CD4-positive, alpha-beta T cell treated with Interleukin-21 for 1 hour (primary cell): ENCODE measurements at places on chromosomes 1 and 21.

- no peak for DNase-seq
Measured at GRCh38 chr1:94022471-94023189, 98.3 kb downstream of the ABCA4 start.

GRCh38 chr1:231806623-231807495 is 180.3 kb downstream of the DISC1 start:
- DNase-seq = peak; percentile 18

- DNase-seq = no peak
Measured at GRCh38 chr1:59477286-59477685, 180.4 kb downstream of the FGGY start.

DNA sequence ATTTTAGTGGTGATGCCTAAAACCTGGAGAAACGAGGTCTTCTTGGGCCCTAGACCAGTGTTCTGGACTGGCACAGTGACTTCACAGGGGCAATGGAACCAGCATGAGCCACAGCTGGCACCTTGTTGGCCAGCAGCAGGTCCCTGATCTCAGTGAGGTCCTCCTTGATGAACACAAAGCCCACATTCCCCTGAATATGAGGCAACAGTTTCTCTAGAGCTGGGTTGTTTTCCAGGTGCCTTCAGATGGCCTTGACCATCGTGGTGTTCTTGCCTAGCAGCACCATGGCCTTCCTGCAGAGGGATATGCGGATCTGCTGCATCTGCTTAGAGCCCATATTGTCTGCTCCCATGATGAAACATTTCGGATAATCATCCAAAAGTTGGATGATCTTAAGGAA is 44.9 kb upstream of the RAB3GAP2 start:
- DNase-seq = no peak

DNA sequence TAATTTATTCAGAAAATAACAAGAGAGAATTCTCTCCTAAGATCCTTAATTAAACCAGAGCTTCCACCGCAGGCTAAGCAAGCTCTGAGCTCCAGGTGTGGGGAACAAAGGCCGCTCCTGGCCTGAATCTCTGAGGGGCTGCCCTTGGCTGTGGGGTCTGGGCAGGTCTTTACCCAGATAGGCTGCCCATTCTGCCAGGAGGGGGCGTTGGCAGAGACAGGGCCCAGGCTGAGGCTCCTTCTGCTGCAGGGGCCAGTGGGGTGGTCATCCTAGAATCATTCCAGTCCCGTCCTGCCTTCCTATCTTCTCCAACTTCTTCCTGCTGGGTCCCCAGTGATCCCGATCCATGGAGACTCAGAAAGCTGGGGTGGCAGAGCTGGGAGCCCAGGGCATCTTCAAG is 82.9 kb upstream of the POU3F1 start:
- no peak for DNase-seq

DNA sequence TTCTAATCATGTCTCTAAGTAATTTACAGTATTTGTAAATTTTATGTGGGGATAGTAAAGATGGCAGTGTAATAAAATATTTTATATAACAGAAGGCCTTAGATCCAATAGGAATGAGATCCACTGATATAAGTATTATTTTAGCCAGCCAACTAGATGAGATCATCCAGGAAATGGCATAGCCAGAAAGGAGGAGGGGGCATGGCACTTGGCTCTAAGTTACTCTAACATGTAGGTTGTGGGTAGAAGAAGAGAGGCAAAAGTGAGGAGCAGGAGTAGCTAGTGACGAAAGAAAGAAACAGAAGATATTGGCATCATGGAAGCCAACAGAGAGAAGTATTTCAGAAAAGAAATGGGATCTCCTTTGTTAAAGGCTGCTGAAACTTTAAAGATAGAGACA is 426.1 kb downstream of the PTPRC start:
- no peak for DNase-seq

DNA sequence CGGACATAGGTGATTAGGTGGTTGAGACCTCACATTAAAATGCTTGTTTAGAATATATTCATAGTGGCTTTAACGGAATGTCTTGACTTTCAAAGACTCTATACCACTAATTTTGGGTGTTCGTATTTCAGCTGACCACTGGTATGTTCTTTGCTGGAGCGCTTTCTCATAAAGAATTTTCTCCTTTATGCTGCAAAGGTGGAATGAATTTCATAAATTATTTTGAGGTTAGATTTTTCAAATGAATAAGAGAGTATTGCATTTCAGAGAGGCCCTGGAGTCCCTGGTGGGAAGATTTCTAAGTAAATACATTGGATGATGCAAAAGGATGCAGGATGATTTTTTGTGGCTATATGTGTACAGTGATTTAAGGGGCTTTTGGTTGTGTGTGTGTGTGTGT is 55.8 kb downstream of the HUNK start:
- no peak for DNase-seq

DNA sequence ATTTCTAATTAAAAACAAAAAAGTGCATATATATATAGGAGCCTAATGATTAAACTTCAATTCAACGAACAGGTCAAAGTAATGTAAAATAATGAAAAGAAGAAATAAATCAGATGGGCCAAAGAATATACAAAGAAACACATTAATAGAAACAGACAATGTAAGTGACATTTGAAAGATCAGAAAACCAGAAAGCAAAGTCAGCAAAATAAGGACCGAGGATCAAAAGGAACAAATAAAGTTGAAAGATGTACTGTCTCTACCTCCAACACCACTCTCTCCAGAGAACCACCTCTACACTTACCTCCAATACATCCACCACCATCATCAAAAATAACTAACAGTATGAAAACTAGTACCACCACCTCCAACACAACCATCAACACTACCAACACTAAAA is 1226.3 kb upstream of the NCAM2 start:
- no peak for DNase-seq

GRCh38 chr1:14263225-14263624 is 335.3 kb upstream of the KAZN start:
- DNase-seq = no peak

GRCh38 chr1:30373471-30374399 is 349.6 kb downstream of the MATN1 start:
- no peak for DNase-seq

DNA sequence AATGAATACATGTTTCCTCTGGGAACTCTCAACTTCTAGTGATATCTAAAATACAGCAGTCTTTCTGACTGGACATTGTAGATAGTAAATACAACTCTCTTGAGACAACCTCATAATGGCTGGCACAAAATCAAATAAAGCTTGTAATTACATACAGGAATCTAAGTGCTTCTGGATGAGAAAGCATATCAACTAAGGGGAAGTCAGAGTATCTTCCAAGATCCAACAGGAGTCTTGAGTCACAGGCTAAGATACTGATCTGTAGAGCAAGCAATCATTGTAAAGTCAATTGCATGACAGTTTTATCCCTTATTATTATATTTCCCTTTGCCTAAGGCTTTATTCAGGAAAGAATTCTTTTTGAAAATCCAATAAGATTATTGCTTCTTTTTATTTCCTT is 249.9 kb downstream of the LRRIQ3 start:
- no peak for DNase-seq

DNA sequence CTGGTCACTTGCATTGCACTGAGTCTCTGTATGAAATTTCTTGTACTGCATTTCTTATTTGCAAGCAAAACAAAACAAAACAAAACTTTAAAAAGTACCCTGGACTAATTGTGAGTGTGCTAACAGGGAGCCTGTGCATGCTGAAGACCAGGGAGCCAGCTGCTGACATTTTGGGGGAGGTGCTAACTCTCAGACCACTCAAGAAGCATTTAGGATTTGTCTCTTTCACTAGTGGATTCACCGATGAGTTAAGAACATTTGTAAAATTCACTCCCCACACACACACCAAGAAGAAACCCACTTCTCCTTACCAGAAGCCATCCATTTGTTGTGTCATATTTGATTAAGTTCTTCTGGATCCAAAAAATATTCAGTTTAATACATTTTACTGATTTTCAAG is 95.7 kb upstream of the C1orf105 start:
- DNase-seq = no peak

DNA sequence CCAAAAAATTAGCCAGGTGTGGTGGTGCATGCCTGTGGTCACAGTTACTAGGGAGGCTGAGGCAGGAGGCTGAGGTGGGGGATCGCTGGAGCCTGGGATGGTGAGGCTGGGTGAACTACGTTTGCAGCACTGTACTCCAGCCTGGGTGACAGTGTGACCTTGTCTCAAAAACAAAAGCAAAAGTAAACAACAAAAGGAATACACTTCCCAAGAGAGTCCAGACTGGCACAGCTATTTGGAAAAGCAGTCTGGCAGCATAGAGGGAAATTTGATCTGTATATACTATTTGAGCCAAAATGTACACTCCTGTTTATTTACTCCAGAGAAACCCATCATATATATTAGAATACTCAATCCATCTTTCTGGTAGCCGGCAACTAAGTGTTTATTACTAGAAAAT is 107.0 kb upstream of the HMCN1 start:
- DNase-seq = no peak

DNA sequence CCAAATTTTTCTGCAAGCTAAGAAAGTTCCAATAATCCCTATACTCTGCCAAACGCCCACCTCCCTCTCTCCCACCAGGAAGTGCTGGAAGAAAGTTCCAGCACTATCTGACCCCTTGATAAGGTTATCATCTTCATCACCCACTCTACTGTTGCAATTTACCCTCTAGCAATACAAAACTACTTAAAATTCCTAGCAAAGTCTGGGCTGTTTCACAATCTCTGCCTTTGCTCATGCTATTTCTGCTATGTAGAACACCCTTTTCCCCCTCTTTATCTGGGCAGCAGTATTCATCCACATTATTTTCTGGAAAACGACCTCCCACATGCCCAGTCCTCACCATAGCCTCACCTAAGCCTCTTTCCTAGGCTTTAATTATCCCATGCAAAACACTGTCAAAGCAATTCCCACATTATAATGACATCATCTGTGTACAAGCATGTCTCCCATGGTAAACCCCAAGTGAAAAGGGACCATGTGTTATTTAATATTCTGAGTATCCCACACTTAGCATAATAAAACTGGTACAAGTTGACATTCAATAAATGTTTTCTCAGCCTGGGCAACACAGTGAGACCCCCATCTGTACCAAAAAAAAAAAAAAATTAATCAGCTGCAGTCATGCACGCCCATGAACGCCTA is 12.0 kb downstream of the F11R start:
- DNase-seq = no peak

GRCh38 chr1:82783044-82783443 is 982.3 kb downstream of the ADGRL2 start:
- no peak for DNase-seq

- no peak for DNase-seq
Measured at GRCh38 chr1:63829349-63830327, 55.8 kb downstream of the ROR1 start.

- peak; percentile 11 for DNase-seq
Measured at GRCh38 chr1:36160388-36160948, 4.5 kb downstream of the MAP7D1 start.

DNA sequence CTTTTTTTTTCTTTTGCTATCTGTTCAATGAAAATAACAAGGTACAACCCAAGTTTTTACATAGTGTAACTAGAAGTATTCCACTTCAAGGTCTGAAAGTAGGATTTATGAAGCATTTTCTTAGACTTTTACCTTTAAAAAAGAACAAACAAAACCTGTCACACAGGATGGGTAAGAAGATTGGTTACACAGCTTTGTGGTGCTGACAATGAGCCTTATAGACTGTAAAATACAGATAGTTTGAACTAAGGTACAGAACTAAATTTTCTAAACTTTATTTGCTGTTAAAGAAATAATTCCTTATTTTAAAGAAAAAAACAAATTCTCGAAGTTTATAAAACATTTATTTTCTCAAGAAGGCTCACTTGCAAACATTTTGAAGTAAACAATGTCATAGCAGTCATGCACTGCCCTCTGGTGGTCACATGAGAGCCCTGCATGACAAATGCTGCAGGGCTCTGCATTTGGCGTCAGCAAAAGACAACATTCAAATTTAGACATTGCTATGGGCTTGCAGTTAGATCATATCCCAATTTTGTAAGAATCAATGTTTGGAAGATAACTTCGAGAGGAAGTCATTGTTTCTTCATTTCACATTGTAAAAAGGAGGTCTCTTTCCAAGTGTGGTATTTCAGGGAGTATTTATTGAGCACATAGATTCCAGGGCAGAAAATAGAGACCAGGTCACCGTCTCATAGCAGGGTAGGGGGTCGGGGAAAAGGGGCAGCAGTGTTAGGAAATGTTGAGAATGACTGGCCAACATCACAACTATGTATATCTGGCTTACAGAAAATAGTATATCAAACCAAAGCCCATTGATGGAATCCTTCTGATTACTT is 115.3 kb upstream of the FMN2 start:
- peak; percentile 38 for DNase-seq

DNA sequence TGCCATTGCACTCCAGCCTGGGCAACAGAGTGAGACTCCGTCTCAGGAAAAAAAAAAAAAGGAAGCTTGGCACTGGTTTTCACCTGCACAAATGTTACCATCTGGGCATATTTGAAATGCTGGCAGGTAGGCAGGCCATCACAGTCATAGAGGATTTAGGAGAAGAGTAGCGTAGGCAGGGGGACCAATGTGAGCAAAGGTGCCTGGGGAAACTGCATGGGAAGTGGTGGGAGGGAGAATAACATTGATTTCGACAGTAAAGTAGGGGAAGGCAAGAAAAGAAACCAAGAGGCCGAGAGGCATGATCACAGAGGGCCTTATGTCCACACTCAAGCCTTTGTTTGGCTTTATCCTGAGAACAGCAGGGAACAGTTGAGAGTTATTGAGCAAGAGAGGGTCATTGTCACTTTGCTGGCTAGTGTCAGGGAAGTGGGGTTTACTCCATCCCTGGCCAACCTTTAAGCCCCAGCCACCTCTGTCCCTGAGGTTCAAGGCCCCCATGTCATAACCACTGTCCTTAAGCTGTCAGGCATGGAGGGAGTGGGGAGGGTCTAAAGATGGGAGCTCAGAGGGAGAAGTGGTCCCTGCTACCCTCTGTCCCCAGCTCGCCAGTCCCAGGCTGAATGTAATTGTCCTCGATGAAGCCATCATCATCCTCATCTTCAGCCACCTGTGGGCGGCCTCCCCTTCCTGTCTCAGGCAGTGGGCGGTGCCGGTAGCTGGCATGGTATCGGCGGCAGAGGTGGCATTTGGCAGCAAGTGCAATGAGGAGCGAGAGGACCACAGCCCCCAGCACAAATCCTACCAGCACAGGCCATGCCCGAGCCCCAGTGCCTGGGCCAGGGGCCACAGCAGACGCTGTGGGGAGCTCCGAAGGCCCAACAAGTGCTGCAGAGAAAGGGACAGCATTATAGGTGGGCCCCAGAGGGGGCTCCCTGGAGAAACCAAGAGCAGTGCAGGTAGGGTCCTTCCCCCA is 2.9 kb downstream of the C1orf210 start:
- no peak for DNase-seq

- no peak for DNase-seq
Measured at GRCh38 chr1:65440915-65441314, 20.4 kb downstream of the LEPR start.
